ENCODE measurements at places on chromosomes 12 and 14. TPM values are rescaled to one million over a fixed set of nuclear protein-coding genes. Genes with fewer than 3 reads are reported as not detected.

- H3K27me3 ChIP-seq: no peaks in the 10 kb centered on the region
- H3K27ac ChIP-seq: peak overlapping the region; percentile 90
- peak; percentile 81 for DNase-seq
- peak overlapping the region; percentile 22 for H3K4me3 ChIP-seq
These were observed 75.1 kb downstream of the IRF2BPL start for GRCh38 chr14:76953311-76953945.

DNA sequence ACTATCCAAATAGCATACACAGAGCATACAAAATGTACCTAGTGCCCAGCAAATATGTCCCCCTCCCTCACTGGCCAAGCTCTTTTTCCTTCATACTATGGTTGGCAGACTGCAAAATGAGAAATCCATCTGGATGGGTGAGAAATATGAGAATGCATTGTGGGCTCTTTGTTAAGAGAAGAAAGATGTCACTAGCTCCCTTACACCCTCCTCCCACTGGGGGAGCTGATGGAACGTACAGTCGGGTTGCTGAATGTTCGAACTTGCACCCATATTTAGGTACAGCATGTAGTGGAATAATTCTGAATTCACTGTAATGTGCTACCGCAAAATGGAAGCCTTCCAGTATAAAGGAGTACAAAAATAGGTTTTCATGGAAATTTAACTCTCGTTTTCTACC, 377.4 kb downstream of the GRIN2B start:
- no peaks in the 10 kb centered on the region for H3K27me3 ChIP-seq
- no peak overlapping the region for H3K27ac ChIP-seq
- H3K36me3 ChIP-seq: no peaks in the 10 kb centered on the region
- H3K4me3 ChIP-seq: no peak overlapping the region
- DNase-seq: no peak

- H3K4me1 ChIP-seq: peaks cover 54% of the 10 kb centered on the region
- H3K27me3 ChIP-seq: peaks cover 7% of the 10 kb centered on the region
- no peaks in the 10 kb centered on the region for H3K36me3 ChIP-seq
- peak overlapping the region; percentile 87 for H3K27ac ChIP-seq
- peak overlapping the region; percentile 79 for H3K4me3 ChIP-seq
These were observed 4.1 kb downstream of the BMP4 start for GRCh38 chr14:53952533-53952932.

GRCh38 chr14:57796556-57796955, 69.3 kb downstream of the SLC35F4 start:
- H3K27me3 ChIP-seq: no peaks in the 10 kb centered on the region
- H3K4me3 ChIP-seq: no peak overlapping the region
- no peaks in the 10 kb centered on the region for H3K36me3 ChIP-seq

LRRC10 gene
- 15.2 TPM for total RNA-seq

NT5DC3 gene
- total RNA-seq: 6.3 TPM
